ENCODE measurements at places on chromosomes 3 and 15.

DNA sequence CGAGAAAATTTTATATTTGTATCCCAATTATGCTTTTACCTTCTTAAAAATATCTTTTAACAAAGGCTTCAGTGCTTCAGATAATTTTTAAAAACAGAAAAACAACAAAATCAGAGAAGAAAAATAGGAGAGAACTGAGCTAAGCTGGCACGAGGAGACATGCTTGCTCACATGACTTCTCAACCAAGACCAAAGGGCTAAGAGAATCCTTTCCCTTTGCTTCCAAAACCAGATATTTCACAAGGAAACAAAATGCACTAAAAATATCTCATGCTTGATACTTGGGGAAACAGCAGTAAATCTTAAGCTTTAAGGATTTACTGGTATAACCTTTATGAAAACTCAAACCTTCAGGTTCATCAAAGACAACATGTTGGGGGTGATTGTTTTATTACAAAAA lies 58.4 kb downstream of the CAPN7 start:
- no peak for DNase-seq

GRCh38 chr15:51642696-51643095 lies 20.1 kb upstream of the DMXL2 start:
- DNase-seq = no peak

DNA sequence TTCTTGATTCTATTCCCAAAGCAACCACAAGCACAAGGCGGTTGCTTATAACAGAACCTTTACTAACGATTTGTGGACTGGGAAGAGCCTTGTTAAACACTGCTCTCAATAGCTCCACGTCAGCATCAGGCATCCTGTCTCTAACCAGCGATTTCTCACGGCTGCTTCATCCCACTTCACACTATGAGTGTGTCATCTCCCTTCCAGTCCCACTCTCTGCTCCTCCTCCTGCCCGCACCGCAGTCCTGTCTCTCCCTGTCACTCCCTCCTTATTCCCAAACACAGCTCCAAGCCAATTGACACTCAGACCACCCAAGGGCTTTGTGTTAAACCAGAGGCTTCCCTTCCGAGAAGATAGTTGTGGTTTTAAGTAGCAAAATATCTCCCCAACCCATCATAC lies 94.8 kb downstream of the ABHD5 start:
- no peak for DNase-seq

- DNase-seq = no peak
Measured at GRCh38 chr3:64992530-64993285, 304.9 kb upstream of the ADAMTS9 start.

GRCh38 chr3:155704061-155704460 lies 40.8 kb downstream of the PLCH1 start:
- no peak for DNase-seq

DNA sequence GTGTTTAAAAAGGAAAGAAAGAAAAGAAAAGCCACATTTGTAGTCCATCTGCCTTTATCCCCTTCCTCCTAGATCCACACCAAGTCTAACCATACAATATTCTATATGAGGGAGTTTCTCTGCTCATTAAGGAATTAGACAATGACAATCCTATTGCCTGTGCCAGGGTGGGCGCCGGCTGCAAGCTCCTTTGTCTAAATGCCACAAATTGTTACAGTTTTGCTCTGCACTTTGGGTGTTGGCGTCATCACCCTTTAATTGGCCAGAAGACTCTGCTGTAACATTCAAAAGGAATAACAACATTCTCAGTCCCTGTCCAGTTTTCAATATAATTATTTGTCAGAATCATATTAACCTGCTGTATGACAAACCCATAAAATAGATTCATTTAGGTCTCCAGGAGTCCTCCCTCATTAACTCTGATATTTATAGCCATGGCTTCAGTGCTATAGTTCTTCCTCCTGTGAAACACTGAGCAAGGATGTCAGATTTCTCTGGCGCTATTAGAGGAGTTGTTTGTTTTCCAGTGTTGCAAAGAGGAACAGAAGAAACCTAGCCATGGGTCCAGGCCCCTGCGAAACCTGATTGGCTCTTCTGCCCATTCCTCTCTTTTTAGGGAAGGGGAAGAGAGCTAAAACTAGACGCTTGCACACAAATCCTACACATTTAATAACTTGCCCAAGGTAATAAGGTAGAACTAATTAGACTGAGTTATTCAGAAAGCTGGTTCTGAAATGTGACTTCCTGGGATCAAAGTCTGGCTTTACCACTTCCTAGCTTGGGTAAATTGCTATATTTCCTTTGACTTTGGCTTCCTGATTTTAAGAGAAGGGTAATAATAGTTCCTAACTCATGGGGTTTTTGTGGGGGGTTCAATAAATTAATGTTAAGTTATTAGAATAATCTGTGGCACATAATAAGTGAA lies 112.4 kb downstream of the CD47 start:
- no peak for DNase-seq
